Esophagus mucosa (tissue), 1 donor: ENCODE measurements at places on chromosomes 11 and 22.

DNA sequence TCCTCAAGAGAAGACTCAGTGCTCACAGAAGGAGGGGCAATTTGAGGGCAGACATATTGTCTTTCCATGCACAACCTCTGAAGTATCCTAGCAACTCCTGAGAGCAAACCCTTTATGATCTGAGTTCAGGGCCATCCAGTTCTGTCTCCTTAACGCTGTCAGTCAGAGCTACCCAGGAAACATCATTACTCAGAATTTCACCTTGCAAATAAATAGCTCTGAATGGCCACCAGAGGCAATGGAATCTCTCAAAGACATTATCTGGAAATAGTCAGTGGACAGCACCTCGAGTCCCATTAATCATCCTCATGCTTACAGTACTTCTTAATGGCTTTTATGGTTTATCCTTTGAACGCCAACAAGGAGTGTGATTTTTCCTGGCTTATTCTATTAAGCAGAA, 656.1 kb downstream of the OPCML start:
- no peak for ATAC-seq

DNA sequence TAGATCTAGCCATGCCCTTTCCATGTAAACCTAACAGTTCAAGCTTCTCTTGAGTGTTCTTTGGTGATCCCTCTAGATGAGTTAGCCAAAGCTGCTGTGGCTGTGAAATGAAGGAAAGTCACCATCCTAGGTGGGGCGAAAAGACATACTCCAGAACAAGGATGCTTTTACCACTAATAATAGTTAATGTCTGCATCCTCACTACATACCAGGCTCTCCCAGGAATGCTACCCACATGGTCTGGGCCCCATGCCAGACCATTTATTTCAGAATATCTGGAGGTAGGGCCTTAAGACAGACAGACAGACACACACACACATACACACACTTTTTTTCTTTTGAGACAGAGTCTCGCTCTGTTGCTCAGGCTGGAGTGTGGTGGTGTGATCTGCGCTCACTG, 14.7 kb downstream of the ABTB2 start:
- ATAC-seq = no peak

- no peak for ATAC-seq
Observed at GRCh38 chr22:27992294-27993165, 73.5 kb upstream of the PITPNB start.

- no peak for ATAC-seq
Observed at GRCh38 chr11:69297787-69298266, 3.9 kb downstream of the MYEOV start.

GRCh38 chr11:95884802-95885201, 39.1 kb downstream of the MTMR2 start:
- no peak for ATAC-seq

- ATAC-seq = no peak
Observed at GRCh38 chr11:55503449-55503848, 50.8 kb upstream of the OR4C15 start.

DNA sequence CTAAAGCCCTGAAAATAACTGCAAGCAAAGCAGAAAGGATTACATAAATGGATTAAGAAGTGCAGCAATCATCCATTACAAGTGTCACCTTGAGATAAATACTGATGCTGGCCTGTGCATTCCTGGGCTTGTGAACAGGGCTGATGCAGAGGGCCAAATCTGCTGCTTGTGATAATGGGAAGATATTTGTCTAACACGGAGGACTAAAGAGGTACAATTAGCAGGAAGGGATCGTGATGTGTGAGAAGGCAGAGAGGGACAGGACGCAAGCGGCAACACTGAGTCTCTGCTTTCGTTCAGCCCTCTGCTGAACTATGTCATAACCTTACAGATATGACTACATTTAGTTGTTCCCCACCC, 107.7 kb upstream of the DDI1 start:
- ATAC-seq = no peak

DNA sequence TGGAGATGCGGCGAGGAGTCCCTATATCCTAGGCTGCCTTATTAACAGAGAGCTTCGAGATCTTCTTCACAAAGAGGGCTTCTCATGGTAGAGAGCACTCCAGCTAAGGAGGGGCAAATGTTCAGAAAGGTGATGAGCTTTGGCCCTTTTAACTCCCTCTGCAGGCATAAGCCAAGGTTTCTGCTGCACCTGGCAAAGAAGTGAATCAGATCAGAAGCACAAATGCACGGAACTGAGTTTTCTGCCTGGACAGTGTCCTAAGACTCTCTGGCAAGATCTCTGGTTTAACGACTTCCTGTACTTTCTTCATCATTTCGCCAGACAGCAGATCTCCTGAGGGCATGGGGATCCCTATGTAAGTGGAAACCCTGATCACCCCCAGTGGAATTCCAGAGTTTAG, 37.2 kb downstream of the POU2AF3 start:
- peak; percentile 21 for ATAC-seq

DNA sequence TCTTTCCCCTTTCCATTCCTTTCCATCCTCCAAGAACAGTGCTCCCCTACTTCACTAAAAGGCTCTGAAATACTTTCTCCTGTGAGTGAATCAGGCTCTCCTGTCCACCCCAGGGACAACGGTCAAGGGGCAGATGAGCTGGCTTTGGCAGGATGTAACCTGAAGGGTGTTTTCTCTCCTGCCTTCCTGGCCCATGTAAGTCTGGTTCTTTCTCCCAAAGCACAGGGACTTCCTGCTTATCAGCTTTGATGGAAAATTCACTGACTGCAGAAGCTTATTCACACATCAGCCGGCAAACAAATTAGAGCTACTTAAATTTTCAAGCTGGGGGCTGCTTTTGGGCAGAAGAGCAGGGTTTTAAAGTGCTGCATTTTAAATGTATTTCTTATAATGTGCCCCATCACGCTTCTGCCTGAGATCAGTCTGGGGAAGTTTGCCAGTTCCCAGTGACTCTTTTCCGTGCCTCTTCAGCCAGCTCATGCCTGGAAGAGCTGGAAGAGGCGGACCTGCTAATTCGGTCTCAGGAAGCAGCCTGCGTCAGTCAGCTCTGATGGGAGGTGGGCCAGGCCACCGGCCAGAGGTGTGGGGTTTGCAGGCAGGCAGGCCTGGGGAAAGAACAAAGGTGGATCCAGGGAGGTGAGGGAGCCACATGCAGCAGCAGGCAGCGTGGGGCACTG, 140.4 kb upstream of the TBCEL start:
- peak; percentile 52 for ATAC-seq

- peak; percentile 85 for ATAC-seq
Observed at GRCh38 chr22:31768422-31769059, 14.7 kb downstream of the DEPDC5 start.
